ENCODE measurements at places on chromosomes 13 and 19. TPM values are rescaled to one million over a fixed set of nuclear protein-coding genes. Genes with fewer than 3 reads are reported as not detected.
A peak's percentile ranks its signal among the peaks of the same experiment; 100 is the strongest.

The CHERP gene
- total RNA-seq: 17.2 TPM

The KLK4 gene
- total RNA-seq: not detected

The WDR87 gene
- total RNA-seq: not detected

The C5AR1 gene
- 1.3 TPM for total RNA-seq

The ELOF1 gene
- total RNA-seq: 25.0 TPM

The ZNF793 gene
- total RNA-seq: 2.8 TPM

The MEX3D gene
- total RNA-seq: 8.1 TPM

The POLR2I gene
- total RNA-seq: 30.5 TPM

The C19orf38 gene
- total RNA-seq: 0.75 TPM

- no peak for DNase-seq
Measured at GRCh38 chr13:100788540-100788939, 113.9 kb upstream of the TMTC4 start.

GRCh38 chr13:112069061-112069844 is 2.3 kb downstream of the SOX1 start:
- no peak for DNase-seq

DNA sequence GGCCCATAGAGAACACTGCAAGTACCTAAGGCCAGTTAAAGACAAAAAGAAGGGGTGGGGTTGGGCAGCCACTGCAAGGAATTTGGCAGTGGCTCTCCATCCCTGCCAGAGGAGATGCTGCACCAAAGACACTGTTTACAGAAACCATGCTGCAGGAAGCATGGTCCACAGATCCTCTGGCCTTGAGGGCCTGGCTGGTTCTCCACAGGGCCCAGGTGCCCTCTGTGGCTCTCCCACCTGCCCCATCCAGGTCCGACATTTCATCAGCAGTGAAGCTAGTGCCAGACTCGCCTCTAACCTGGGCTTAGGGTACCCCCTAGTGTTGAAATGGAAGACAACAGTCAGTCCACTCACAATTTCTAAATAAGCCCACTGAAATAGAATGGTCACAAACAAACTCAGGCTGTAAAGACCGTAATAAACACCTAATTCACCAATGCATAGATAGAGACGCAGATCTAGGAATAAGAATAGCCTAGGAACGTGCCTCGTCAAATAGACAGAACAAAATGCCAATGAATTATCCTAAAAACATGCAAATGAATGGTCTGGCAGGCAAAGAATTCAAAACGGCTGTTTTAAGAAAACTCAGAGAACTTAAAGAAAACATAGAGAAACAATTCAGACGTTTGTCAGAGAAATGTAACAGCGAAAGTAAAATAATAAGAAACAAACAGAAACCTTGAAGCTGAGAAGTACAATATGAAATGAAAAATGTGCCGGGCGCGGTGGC is 23.3 kb downstream of the LYPD4 start:
- no peak for DNase-seq

GRCh38 chr19:19627621-19628500 is at the start of gene LPAR2:
Gene LPAR2, minus strand, starts transcription at chr19:19628220. Its CDS starts 945 bp downstream, at chr19:19627275.
- DNase-seq: peak; percentile 90

DNA sequence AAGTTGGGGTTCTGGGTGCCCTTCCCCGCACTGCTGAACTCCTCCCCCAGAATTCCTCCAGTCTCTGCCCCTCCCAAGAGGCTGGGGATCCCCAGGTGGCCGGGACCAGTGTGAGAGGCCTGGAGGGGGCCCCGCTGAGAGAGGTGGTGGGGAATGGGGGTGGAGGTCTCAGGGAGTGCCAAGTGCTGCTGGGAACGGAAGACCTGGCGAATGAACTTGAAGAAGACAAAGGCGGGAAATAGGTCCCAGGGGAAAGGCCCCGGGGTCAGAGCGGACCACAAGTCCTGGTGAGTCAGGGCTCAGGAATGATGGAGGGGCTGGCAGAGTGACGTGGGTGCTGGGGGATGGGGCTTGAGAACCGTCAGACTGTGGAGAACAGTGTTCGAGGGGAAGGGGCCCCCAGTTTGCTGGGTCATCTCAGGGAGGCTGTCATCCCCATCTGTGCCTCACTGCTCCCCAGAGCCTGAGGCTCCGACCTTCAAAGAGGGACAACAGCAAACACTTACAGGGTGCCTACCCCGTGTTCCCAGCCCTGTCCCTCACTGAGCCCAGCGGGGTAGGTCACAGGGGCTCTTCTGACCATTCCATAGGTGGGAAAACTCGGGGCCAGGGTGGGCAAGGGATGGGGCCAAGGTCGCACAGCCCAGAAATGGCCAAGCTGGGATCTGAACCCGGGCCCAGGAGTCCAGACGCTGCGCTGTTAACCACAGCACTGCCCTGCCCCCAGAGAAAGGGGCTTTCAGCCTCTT is 16.0 kb upstream of the SEMA6B start:
- no peak for DNase-seq

- no peak for DNase-seq
Measured at GRCh38 chr19:18763674-18764590, 27.2 kb downstream of the COMP start.

GRCh38 chr13:21079221-21079620 is 17.8 kb upstream of the LATS2 start:
- no peak for DNase-seq

DNA sequence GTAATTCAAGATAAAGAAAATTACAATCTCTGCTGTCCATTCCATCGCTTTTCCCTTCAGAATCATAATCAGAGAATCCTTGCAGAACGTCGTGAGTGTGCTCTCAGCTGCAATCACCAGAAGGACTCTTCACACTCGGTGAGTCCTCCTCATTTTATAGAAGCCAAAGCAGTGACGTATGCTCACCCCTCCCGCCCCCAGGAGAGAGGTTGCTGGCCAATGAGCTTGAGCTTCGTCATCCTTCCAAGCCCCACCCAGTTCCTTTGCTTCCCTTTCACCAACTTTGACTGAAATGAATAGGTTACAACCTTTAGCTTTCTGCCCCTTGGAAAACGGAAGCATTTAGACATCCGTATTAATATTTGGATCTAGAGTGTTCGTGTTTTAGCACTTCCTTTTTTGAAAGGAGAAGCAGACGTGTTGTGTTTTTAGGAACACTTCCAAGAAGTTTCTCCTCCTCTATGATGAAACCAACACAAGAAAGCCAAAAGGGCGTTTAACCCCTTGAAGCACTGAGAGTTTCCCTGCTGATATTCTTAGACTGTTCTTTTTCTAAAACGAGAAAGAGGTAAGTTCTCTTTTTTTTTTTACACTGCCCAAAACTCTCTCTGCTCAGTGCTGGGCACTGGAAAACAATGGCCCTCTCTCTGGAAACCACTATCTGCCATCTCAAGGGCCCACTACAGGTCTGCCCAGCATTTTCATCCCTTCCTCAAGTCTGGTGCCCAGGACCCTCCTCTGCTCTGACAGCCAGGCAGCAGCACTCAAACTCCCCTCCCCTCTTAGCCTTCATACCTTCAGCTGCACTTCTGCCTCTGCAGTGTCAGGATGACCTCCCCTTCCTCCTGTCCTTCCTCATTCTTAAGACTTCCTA is 44.3 kb upstream of the CEACAM21 start:
- peak; percentile 52 for DNase-seq

DNA sequence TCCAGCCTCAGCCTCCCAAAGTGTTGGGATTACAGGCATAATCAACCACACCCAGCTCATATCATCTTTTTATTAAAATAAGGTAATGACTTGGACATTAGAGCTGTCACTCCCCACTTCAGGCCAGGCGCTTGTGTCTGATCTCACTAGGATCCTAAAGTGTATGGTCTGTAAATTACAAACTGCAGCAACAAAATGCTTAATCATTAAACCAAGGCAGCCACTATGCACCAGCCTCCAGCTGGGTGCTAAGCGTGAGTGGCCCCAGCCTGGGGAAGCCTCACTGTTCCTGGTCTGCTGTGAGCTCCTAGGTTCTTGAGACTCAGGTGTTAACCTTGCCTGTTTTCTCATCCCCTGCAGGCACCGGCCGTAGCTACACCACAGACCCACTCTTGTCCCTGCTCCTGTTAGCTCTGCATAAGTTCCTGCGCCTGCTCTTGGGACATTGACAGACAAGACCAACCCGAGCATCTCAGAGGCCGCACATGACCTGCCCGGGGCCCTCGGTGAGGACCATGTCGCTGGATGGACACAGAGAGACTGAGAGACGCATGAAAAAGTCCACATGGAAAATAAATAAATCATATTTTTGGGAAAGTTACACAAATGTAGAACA is 37.8 kb downstream of the VSTM2B start:
- DNase-seq: peak; percentile 24

- peak; percentile 76 for DNase-seq
Measured at GRCh38 chr19:638906-639252, 800 bp upstream of the FGF22 start.

DNA sequence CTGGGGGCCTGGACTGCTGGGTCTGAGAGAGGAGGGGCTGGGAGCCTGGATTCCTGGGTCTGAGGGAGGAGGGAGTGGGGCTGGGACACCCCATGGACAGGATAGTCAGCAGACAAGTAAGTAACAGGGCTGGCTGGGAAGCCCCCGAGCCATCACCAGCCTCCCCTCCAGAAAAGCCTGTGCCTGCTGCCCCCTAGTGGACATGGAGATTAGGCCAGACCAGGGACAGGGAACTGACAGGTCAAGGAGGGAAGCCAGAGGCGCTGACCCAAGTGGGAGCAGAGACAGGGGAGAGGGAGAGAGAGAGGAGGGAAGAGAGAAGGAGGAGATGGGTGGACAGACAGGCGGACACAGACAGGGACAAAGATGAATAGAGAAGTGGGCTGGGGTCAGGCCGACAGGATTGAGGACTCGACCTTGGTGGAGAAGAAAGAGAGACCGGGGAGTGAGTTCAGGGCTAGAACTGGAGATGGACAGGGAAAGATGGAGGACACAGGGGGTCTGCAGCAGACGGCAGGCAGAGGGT is 6.7 kb upstream of the ERFL start:
- peak; percentile 86 for DNase-seq

GRCh38 chr13:21894091-21894490 is 223.2 kb downstream of the FGF9 start:
- no peak for DNase-seq

DNA sequence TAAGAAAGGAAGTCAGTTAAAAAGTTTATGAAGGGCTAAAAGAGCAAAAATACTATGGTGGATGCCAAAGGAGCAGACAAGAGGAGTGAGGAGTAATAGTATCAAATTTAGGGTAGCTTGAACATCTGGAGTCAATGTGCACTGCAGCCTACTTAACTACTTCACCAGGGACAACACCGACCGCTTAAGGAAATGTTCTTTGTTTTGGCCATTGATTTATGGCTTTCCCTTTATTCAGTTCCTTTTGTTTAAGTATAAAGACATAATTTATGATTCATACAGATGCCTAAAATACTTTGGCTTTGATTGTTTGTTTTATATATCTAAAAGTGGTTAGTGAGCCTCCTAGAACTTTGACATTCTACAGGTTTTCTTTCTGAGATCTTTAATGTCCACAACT is 276.3 kb upstream of the PRR20A start:
- DNase-seq: no peak

DNA sequence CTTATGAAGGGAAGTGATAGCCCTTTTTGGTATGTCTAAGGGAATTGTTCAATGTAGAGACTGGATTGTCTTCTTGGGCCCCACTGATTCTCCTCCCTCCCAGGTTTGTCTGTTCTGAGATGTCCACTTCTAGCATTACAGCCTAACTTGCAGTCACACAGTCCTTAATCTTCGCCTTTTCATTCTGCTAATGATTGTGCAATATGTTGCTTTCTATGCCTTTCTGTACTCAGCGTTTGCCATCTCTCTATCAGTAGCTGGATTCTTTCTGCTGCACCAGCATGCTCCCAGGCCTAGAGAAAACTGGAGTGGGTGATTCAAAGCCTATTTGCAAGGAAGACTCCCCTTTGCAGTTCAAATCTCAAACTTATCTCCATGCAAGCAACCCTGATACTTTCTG is 307.5 kb upstream of the DACH1 start:
- DNase-seq: no peak

- no peak for DNase-seq
Measured at GRCh38 chr19:12828494-12828893, 5.9 kb downstream of the RTBDN start.

GRCh38 chr13:31174018-31174417 is 12.3 kb upstream of the HSPH1 start:
- DNase-seq: no peak

DNA sequence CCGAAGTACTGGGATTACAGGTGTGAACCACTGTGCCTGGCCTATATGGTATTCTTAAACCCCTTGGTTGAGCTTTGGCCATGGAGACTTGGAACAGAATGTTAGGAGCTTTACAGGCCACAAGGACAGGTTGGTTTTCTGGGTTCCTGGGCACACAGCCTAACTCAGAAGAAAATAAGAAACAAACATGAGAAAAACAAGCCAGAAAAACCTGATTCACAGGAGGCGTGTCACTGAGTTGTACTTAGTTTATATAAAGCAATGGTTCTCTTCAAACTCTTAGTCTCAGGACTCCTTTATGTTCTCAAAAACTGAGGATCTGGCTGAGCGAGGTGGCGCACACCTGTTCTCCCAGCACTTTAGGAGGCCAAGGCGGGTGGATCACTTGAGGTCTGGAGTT is 125.1 kb upstream of the SPATA13 start:
- DNase-seq: no peak

DNA sequence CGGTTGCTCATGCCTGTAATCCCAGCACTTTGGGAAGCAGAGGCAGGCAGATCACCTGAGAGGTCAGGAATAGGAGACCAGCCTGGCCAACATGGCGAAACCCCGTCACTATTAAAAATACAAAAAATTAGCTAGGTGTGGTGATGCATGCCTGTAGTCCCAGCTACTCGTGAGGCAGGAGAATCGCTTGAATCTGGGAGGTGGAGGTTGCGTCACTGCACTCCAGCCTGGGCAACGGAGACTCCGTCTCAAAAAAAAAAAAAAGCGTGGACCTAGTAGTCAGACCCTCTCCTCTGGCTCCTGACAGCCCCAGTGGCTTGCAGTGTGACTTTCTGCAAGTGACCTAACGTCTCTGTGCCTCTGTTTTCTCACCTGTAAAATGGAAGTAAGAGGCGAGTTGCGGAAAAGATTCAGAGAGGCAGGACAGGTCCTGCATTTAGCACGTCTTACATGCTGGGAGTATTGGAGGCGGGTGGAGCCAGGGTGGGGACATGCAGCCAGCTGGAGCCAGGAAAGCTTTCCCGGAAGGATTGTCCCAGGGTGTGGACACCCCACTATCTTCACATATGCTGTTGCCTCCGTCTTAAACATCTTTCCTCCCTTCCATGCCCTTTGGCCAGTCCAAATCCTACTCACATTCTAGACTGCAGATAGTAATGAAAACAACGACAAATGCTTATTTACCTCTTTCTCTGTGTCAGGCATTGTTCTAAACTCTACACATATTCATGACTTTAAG is 2.9 kb downstream of the TUBB4A start:
- DNase-seq: no peak

Data from pancreas (tissue), 10 donors.